Activated T-helper 17 cell treated with anti-CD3 and anti-CD28 coated beads, Interleukin-2, amount 50 U/mL, for 72 hours (primary cell): ENCODE measurements at places on chromosomes 7 and 10. TPM values are rescaled to one million over a fixed set of nuclear protein-coding genes. Genes with fewer than 3 reads are reported as not detected.

GRCh38 chr7:46681865-46682503 is 760.9 kb upstream of the IGFBP3 start:
- no peak for ATAC-seq

CEP55 gene
- 73.8 TPM for total RNA-seq

GIMAP4 gene
- 102 TPM for total RNA-seq

GRCh38 chr7:27156916-27157701 is 634 bp upstream of the HOXA7 start:
- no peak for ATAC-seq

- ATAC-seq, result no peak
Measured at GRCh38 chr10:29667191-29667590, 32.4 kb upstream of the SVIL start.
